T-helper 17 cell (primary cell): ENCODE measurements at places on chromosomes 6 and 20.

DNA sequence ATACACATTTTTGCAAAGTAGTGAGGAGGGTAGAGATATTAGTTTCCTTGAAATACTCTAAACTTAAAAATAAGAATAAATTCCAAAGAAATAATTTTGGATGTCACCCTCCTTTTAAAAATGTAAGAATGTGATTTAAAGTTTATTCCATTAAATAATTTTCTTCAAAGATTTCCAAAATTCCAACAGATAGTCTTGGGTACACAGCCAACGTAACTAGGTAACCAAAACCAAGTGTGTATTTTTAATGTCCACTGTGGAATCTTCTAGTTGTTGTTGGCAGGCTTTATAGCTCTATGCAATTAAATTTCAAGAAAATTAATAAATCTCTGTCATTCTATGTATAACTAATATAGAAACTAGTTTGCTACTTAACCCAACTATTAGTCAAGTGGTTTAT, 101.3 kb downstream of the COL21A1 start:
- no peak for DNase-seq
- no peak overlapping the region for H3K27ac ChIP-seq
- no peaks in the 10 kb centered on the region for H3K4me1 ChIP-seq
- H3K36me3 ChIP-seq: no peaks in the 10 kb centered on the region
- H3K4me3 ChIP-seq: no peak overlapping the region

- H3K4me3 ChIP-seq: no peak overlapping the region
- DNase-seq: no peak
- no peaks in the 10 kb centered on the region for H3K36me3 ChIP-seq
- peaks cover 5% of the 10 kb centered on the region for H3K27me3 ChIP-seq
- H3K27ac ChIP-seq: no peak overlapping the region
- H3K4me1 ChIP-seq: no peaks in the 10 kb centered on the region
Observed at GRCh38 chr6:129183681-129184301, 300.9 kb downstream of the LAMA2 start.

DNA sequence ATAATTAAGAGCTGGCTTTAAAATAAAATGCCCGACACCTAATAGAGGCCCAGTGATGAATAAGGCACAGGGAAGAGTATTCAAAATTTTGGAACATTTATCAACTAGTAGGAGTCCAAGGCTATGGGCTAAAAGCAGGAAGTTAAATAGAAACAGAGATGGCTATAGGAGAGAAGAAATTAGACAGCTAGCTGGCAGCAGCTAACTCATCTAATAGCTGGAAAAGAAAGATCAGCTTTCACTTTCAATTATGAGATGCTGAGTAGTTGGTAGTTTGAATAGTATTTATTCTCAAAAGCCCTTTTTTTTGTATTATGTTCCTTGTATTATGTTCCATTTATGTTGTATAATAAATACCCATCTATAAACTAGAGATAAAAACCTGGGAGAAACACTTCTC, 215.7 kb downstream of the SLC35F1 start:
- no peaks in the 10 kb centered on the region for H3K4me1 ChIP-seq
- H3K27me3 ChIP-seq: no peaks in the 10 kb centered on the region
- DNase-seq: no peak
- H3K4me3 ChIP-seq: no peak overlapping the region
- no peak overlapping the region for H3K27ac ChIP-seq

- H3K4me1 ChIP-seq: no peaks in the 10 kb centered on the region
- peaks cover 17% of the 10 kb centered on the region for H3K27me3 ChIP-seq
- DNase-seq: no peak
- no peak overlapping the region for H3K4me3 ChIP-seq
- peaks cover 4% of the 10 kb centered on the region for H3K36me3 ChIP-seq
- H3K27ac ChIP-seq: no peak overlapping the region
Observed at GRCh38 chr20:17709361-17710293, 9.9 kb downstream of the BANF2 start.

DNA sequence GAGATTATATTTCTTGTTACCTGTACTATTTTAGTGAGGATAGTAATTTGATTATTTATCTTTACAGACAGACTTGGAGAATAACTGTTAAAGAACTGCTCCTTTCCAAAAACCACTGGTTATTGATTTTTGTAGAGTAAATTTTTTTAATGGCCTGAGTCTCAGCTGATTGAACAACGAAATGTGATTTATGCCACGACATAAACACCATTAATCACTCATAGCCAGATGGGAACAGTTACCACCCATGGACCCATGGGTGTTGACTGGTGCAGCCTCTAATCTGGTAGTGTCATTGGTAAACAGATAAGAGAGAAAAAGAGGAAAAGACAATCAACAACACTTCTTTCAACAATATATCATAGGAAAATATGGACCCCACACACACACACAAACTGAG, 101.4 kb upstream of the BEND6 start:
- H3K4me1 ChIP-seq: peaks cover 23% of the 10 kb centered on the region
- H3K27me3 ChIP-seq: peaks cover 43% of the 10 kb centered on the region
- no peak overlapping the region for H3K4me3 ChIP-seq
- no peak for DNase-seq

DNA sequence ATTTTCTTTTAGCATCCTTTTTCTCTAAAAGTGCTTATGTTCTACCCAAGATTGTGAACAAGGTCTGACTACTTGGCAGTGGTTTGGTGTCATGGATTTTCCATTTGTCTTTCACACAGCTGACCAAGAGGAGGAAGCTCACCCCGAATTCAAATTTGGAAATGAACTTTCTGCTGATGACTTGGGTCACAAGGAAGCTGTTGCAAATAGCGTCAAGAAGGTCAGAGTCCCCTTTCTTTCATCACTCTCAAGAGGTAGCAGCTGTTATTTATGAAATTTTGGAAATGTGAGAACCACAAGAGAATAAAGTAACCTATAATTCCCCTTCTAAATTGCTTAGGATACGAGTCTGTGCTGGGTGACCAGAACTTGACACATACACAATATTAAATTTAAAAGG, 113.0 kb upstream of the LAMP5 start:
- H3K4me1 ChIP-seq: no peaks in the 10 kb centered on the region
- H3K4me3 ChIP-seq: no peak overlapping the region
- H3K36me3 ChIP-seq: no peaks in the 10 kb centered on the region
- no peak for DNase-seq
- H3K27me3 ChIP-seq: peaks cover 6% of the 10 kb centered on the region
- H3K27ac ChIP-seq: no peak overlapping the region

GRCh38 chr20:12504779-12505178, 504.0 kb upstream of the SPTLC3 start:
- no peaks in the 10 kb centered on the region for H3K27me3 ChIP-seq
- no peaks in the 10 kb centered on the region for H3K36me3 ChIP-seq
- no peaks in the 10 kb centered on the region for H3K4me1 ChIP-seq
- no peak overlapping the region for H3K4me3 ChIP-seq
- no peak for DNase-seq

GRCh38 chr20:17898548-17898994, 70.0 kb downstream of the SNX5 start:
- H3K27me3 ChIP-seq: peaks cover 57% of the 10 kb centered on the region
- H3K4me3 ChIP-seq: no peak overlapping the region
- no peak overlapping the region for H3K27ac ChIP-seq
- H3K36me3 ChIP-seq: no peaks in the 10 kb centered on the region

DNA sequence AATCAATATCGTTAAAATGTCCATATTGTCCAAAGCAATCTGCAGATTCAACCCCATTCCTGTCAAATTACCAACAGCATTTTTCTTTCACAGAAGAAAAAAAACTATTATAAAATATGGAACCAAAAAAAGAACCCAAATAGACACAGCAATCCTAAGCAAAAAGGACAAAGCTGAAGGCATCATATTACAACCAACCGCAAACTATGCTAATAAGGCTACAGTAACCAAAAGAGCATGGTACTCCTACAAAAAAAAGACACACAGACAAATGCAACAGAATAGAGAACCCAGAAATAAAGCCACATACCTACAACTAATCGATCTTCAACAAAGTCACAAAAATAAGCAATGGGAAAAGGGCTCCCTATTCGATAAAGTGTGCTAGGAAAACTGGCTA, 49.2 kb downstream of the RNGTT start:
- H3K4me3 ChIP-seq: no peak overlapping the region
- peaks cover 4% of the 10 kb centered on the region for H3K36me3 ChIP-seq
- no peak for DNase-seq
- peaks cover 53% of the 10 kb centered on the region for H3K4me1 ChIP-seq
- H3K27ac ChIP-seq: no peak overlapping the region

- no peaks in the 10 kb centered on the region for H3K27me3 ChIP-seq
- H3K4me1 ChIP-seq: no peaks in the 10 kb centered on the region
- H3K27ac ChIP-seq: no peak overlapping the region
- H3K36me3 ChIP-seq: no peaks in the 10 kb centered on the region
- H3K4me3 ChIP-seq: no peak overlapping the region
Observed at GRCh38 chr6:113432521-113433334, 424.4 kb upstream of the MARCKS start.

DNA sequence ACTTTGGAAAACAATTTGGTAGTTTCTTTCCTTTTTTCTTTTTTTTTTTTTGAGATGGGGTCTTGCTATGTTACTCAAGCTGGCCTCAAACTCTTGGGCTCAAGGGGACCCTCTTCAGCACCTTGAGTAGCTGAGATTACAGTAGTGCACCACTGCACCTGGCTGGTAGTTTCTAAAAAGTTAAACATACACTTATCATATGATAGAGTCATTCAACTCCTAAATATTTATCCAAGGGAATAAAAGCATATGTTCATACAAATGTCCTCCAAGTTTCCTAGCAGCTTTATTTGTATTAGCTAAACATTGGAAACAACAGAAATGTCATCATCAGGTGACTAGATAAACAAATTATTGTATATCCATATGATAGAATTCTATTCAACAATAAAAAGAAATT, 213.9 kb downstream of the LRFN2 start:
- DNase-seq: no peak
- H3K4me1 ChIP-seq: peaks cover 5% of the 10 kb centered on the region

- H3K36me3 ChIP-seq: peaks cover 23% of the 10 kb centered on the region
- DNase-seq: no peak
Observed at GRCh38 chr20:46306743-46307138, 1.6 kb downstream of the CDH22 start.

- H3K36me3 ChIP-seq: no peaks in the 10 kb centered on the region
- no peak for DNase-seq
- H3K27ac ChIP-seq: no peak overlapping the region
- peaks cover 34% of the 10 kb centered on the region for H3K4me1 ChIP-seq
- H3K27me3 ChIP-seq: no peaks in the 10 kb centered on the region
Observed at GRCh38 chr20:32973077-32973717, 31.0 kb downstream of the SUN5 start.

DNA sequence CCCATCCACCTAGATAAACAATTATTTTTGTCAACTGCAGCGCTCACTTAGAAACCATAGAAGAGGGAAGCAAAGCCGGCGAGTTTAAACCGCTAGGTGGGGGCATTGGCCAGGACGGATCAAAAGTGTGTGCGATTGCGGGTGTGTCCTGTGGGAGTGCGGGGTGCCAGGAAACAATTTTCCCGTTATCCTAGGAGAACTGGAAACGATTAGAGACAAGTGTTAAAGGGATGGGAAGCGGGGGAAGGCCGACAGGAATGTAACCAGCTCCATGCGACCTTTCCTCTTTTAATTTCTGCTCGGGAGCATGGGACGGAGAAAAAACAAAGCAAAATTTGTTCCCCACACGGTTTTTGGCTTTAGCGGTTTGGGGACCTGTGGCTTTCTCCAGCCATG, 2.8 kb upstream of the HTR1B start:
- H3K27me3 ChIP-seq: peaks cover 61% of the 10 kb centered on the region
- H3K36me3 ChIP-seq: peaks cover 7% of the 10 kb centered on the region
- H3K4me1 ChIP-seq: peaks cover 24% of the 10 kb centered on the region
- H3K27ac ChIP-seq: peak overlapping the region; percentile 6
- H3K4me3 ChIP-seq: peak overlapping the region; percentile 90

GRCh38 chr6:132687306-132687705, 26.5 kb downstream of the VNN1 start:
- no peak for DNase-seq
- peaks cover 43% of the 10 kb centered on the region for H3K27me3 ChIP-seq
- no peaks in the 10 kb centered on the region for H3K4me1 ChIP-seq
- H3K4me3 ChIP-seq: no peak overlapping the region
- no peak overlapping the region for H3K27ac ChIP-seq
- H3K36me3 ChIP-seq: peaks cover 2% of the 10 kb centered on the region

- peaks cover 33% of the 10 kb centered on the region for H3K4me1 ChIP-seq
- peak overlapping the region; percentile 10 for H3K4me3 ChIP-seq
- no peak for DNase-seq
- H3K27ac ChIP-seq: peak overlapping the region; percentile 86
Observed at GRCh38 chr6:149364557-149364956, 35.5 kb upstream of the SUMO4 start.

GRCh38 chr6:96631248-96631647, 68.3 kb downstream of the FHL5 start:
- no peak overlapping the region for H3K4me3 ChIP-seq
- peaks cover 28% of the 10 kb centered on the region for H3K27me3 ChIP-seq
- no peak for DNase-seq
- no peak overlapping the region for H3K27ac ChIP-seq

DNA sequence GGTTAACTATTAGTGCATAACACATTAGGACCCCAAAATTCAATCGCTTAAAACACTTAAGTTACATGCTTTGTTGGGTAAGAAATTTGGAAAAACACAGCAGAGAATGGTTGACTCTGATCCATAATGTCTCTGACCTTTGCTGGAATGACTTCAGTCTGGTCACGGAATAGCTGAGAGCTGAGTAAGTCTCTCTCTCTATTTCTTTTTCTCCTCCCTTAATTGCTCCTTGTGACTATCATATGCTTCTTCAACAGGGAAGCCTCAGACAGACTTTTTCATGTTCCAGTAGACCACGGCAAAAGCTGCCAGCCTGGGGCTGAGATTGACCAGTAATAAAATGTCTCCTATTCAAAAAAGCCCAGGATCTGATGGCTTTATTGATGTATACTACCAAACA, 4.8 kb downstream of the OR12D1 start:
- H3K4me1 ChIP-seq: no peaks in the 10 kb centered on the region
- DNase-seq: no peak
- H3K27me3 ChIP-seq: peaks cover 38% of the 10 kb centered on the region

DNA sequence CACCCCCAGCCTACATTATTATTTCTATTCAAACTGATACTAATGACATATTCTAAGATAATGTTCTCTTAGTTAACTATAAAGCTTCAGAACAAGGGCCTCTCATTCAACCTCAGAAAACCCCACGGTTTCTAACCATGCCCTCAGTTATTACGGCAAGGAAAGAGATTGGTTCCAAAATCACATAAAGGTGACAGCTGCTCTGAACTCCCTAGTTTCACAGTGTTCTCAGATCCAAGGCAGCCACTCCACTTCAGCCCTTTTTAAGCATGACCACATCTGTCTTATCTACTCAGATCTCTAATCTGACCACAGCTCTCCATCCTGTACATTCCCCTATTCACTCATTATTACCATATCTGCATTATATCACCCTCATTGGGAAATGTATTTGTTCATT, 98.8 kb upstream of the CEP85L start:
- peaks cover 21% of the 10 kb centered on the region for H3K4me1 ChIP-seq
- DNase-seq: no peak
- no peaks in the 10 kb centered on the region for H3K27me3 ChIP-seq
- no peak overlapping the region for H3K4me3 ChIP-seq
- H3K36me3 ChIP-seq: no peaks in the 10 kb centered on the region

- H3K36me3 ChIP-seq: no peaks in the 10 kb centered on the region
- no peak overlapping the region for H3K27ac ChIP-seq
Observed at GRCh38 chr20:11031300-11031699, 357.5 kb upstream of the JAG1 start.
